ENCODE measurements at places on chromosomes 2 and 18. TPM values are rescaled to one million over a fixed set of nuclear protein-coding genes. Genes with fewer than 3 reads are reported as not detected.
A peak's percentile ranks its signal among the peaks of the same experiment; 100 is the strongest.

GRCh38 chr18:46169464-46169941 lies 65.3 kb downstream of the HAUS1 start:
- no peak for DNase-seq

DNA sequence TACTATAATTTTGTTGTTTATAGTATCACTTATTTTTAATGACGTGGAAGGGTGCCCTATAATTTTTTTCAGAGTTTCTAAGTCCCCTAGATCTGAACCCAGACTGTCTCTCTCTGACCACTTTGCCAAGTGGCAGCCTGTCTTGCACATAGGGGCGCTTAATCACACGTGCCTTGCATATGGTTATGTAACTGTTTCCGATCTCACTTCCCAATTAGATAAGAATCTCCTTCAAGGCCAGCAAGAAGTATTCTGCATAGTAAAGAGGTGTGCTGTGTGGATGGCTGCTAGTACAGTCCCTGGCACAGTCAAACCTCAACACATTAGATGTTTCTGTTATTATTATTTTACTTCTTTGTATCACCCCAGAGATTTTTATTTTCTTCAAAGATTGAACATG lies 197.8 kb upstream of the SIX2 start:
- no peak for DNase-seq

DNA sequence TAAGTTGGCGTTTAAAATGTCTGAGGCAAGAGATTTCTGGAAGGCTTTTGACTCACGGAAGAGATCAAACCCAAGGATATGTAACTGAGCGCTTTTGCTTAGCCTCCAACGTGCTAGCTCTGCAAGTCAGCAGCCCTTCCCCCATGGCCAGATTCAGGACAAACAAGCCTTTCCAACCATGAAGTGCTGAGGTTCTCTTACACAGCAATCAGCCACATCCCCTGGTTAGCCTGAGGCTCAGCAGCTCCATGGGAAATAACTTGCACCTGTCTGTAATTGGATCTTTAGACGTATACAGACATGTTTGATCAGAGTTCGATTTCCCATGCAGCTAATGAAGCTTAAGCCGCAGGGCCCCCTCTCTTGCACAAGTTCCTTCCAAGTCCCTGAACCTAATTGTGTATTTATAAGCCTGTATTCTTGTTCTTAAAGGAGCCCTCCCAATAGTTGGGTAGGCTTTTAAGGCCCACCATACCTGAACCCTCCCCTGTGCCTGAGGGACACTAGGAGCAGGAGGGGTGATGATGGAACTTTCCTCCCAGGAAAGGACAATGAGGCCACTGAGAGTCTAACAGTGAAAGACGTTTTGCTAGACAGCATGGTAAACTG lies 2.1 kb upstream of the TMEM131 start:
- DNase-seq = no peak

DNA sequence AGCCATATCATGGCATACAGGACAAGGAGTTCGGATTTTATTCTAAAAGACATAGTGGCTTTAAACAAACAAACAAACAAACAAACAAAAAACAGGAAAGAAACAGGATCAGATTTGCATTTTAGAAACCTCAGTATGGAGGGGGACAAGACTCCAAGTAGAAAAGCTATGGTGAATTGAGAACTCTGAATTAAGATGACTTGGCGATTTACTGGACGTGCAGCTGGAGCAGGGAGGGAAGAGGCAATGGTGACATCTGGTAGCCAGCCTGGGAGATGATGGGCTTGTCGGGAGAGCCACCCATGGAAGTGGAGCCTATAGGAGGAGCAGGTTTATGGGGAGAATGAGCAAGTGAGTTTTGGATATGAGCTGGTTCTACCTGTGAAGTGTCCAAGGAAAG lies 13.2 kb downstream of the CPLX4 start:
- DNase-seq = no peak

GRCh38 chr2:36663851-36664695 lies 32.4 kb upstream of the VIT start:
- peak; percentile 67 for DNase-seq

- DNase-seq = no peak
Measured at GRCh38 chr2:6368281-6368680, 497.4 kb downstream of the CMPK2 start.

- no peak for DNase-seq
Measured at GRCh38 chr2:85212841-85213240, 79.6 kb downstream of the TCF7L1 start.

- no peak for DNase-seq
Measured at GRCh38 chr2:88875736-88876135, 184.3 kb downstream of the RPIA start.

DNA sequence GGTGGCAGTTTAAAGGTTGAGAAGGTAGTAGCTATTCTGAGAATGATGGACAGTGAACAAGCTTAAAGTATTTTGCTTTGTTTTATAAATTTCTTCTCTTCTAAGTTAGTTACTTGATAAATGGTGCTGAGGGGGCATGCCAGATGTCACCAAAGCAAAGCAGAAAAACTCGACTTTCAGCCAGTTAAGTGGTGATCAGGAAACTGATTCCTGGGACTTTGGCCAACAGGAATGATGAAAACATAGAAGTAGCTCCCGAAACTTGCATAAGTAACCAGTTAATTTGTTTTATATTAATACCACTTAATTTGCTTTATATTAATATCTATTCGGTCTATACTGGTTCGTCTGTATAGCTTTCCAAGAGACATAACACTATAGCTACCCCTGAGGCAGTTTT lies 82.6 kb downstream of the FANCL start:
- no peak for DNase-seq

DNA sequence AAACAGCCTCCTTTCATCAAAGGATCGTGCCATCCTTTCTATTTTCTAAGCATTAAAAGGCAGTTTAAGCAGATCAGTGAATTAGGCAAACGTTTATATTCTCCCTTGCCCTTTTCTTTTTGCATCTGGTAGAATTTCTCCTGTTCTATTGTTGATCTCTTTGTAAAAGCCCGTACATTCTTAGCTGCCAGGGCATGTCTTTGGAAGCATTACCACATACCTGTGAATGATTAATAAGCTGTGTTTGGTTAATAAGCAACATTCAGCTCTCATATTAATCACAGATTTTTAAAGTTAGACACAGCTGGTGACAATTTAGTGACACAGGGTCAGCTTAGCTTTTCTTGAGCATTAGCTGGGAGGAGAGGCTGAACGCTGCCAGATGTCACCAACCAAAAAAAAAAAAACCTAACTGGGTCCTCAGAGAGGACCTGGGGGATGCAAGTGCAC lies 33.8 kb upstream of the CYP1B1 start:
- DNase-seq = no peak

GRCh38 chr2:30736461-30737325 lies 70.6 kb downstream of the CAPN13 start:
- DNase-seq = no peak

- no peak for DNase-seq
Measured at GRCh38 chr2:235842941-235843340, 325.2 kb downstream of the GBX2 start.

DNA sequence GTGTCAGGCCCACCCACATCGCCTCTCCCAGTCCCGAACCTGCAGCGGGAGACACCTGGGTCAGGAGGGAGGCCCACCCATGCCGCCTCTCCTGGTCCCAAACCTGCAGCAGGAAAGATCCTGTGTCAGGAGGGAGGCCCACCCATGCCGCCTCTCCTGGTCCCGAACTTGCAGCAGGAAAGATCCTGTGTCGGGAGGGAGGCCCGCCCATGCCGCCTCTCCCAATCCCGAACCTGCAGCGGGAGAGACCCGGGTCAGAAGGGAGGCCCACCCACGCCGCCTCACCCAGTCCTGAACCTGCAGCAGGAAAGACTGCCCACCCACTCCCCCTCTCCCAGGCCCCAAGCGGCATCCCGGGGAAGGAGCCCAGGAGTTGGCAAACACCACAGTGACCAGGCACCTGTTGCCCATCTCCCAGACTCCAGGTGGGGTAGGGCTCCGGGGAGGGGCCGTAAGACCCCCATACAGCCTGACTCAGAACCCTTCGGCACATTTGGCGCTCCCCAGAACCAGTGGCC lies 7.8 kb downstream of the SLC66A2 start:
- DNase-seq = no peak

GRCh38 chr18:38966841-38967240 lies 1401.2 kb upstream of the CELF4 start:
- DNase-seq = no peak

GRCh38 chr18:53191634-53192033 lies 851.6 kb downstream of the DCC start:
- peak; percentile 25 for DNase-seq

GRCh38 chr2:228767196-228767595 lies 503.9 kb downstream of the PID1 start:
- DNase-seq = no peak

- DNase-seq = no peak
Measured at GRCh38 chr2:240991378-240992263, 6.8 kb upstream of the SNED1 start.

DNA sequence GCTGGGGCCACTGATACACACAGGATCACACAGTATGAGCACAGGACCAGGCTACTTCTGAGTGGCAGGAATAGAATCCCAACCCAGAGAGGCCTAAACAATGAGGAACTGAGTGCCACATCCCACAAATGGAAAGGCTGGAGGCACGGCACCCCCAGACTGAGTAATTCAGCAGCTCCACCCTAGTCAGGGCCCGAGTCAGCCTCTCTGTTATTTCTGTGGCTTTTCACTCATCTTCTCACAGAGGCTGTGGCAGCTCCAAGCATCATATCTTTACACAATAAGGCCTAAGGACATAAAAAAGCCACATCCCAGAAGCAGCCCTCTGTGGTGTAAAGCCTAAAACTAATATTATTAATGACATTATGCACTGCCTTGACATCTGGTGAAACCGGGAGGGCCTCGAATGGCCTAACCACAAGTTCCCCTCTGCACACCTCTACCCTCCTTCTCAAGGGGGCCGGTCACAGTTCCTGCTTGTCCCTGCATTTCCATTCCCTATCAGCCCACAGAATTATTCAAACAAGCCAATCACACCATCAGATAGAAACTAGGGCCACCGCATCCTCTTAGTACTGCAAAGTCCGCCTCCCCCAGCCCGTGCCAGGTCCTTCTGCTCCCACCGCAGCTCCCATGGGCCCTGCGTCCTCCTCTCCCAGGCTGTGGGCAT lies 12.5 kb upstream of the MAL start:
- no peak for DNase-seq

GRCh38 chr2:6068429-6068828 lies 376.2 kb downstream of the SOX11 start:
- DNase-seq = no peak

GRCh38 chr2:84388133-84388532 lies 70.9 kb downstream of the SUCLG1 start:
- no peak for DNase-seq

Gene POLE4
- 15.4 TPM for total RNA-seq

Gene DYNAP
- not detected for total RNA-seq

Gene SNORC
- total RNA-seq = 2.6 TPM

Gene RPRM
- total RNA-seq = 0.51 TPM

Gene ANXA4
- total RNA-seq = 4.7 TPM

Gene REG3G
- total RNA-seq = not detected

Gene TNFAIP6
- total RNA-seq = not detected

Gene TRABD2A
- total RNA-seq = 1.7 TPM

Gene LIMS3
- not detected for total RNA-seq

Gene VAMP5
- total RNA-seq = not detected

Gene COL4A3
- total RNA-seq = not detected
